ENCODE measurements at places on chromosomes 3 and 15.
A peak's percentile ranks its signal among the peaks of the same experiment; 100 is the strongest.

- no peak for DNase-seq
Measured at GRCh38 chr3:31620656-31621055, 87.9 kb downstream of the STT3B start.

GRCh38 chr3:119145128-119145499, 851 bp upstream of the TEX55 start:
- DNase-seq = no peak

DNA sequence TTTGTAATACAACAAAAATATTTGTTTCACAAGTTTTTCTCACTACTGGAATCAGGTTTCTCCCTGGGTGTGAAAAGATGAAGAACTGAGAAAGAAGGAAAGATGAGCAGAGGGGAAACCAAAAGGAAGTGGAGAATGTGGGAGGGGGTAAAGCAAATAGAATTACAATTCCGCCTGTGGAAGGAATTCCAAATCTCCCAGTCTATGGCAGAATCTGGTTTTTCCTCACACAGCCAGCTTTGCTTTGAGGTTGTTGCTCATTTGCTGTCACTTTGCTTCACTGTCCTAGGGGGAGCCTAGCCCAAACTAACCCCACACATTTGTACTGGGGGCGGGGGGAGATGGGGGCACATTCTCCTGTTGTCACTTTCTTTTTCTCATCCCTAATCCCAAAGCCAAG, 43.9 kb downstream of the RPL22L1 start:
- DNase-seq = no peak

- DNase-seq = no peak
Measured at GRCh38 chr15:49923671-49924070, 195.4 kb downstream of the ATP8B4 start.

DNA sequence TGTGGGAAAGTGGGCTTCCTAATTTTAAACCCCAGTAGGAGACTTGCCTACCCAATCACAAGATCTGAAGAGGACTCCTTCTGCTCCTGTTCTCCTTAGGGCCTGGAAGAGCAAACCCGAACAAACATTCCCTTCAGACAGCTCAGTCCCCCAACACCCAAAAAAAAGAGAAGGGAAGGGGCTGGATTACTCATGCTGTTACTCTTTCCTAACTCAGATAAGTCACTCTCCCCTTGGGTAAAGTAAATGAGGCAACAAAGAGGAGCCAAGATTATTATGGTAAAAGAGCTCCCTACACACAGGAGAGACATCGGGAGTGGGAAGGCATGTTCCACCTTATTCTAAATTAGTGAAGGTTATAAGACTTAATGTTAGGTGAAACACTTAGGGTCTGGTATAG, 18.1 kb upstream of the LEKR1 start:
- DNase-seq = no peak

- no peak for DNase-seq
Measured at GRCh38 chr15:57734860-57735259, 28.3 kb downstream of the POLR2M start.

DNA sequence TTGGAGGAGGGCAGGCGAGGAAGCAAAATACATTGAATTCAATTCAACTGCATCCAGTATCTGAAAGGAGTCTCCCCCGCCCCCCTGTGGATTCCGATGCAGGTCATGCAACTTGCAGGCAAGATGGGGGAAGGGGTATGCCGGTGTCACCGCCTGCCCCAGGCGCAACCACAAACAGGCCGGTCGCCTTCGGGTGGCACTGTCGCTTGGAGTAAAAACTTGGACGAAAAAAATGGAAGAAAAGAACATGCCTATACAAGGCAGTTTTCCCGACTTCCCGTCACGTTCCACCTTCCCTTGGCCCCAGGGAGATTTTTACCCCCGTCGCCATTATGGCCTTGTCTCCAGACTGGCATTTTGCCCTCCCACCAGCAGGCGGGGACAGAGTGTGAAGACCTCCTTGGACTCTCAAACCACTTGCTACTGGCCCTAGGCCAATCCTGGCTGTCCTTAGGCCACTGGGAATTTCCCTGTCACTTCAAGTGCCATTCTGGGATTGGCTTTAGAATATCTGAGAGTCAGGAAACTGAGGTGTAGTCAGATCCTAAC, 1.6 kb upstream of the NTRK3 start:
- DNase-seq = no peak

DNA sequence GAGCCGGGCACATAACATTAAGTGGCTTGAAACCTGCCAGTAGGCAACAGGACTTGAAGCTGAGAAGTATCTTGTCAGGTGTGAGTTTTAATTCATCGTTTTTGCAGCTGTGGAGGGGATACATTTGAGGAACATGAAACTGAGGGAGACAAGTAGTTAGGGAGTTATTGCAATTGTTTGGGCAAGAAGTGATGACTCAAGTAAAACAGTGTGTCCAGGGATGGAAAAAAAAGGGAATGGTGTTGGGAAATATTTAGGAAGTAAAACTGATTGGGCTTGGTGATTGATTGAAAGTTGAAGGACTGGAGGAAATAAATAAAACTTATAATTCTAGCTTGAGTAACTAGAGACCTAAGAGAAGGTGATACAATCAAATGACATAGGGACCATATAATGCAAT, 85.5 kb downstream of the NCEH1 start:
- no peak for DNase-seq

GRCh38 chr3:196202516-196202970, 8.7 kb downstream of the ZDHHC19 start:
- no peak for DNase-seq

DNA sequence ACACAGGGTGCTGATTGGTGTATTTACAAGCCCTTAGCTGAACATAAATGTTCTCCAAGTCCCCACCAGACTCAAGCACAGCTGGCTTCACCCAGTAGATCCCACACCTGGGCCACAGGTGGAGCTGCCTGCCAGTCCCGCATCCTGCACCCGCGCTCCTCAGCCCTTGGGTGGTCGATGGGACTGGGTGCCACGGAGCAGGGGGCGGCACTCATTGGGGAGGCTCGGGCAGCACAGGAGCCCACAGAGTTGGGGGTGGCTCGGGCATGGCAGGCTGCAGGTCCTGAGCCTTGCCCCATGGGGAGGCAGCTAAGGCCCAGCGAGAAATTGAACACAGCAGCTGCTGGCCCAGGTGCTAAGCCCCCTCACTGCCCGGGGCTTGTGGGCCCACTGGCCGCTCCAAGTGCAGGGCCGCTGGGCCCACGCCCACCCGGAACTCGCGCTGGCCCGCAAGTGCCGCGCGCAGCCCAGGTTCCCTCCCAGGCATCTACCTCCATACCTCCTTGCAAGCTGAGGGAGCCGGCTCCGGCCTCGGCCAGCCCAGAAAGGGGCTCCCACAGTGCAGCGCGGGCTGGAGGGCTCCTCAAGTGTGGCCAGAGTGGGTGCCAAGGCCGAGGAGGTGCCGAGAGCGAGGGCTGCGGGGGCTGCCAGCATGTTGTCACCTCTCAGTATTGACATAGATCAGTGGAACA, 442.7 kb downstream of the OCA2 start:
- no peak for DNase-seq

DNA sequence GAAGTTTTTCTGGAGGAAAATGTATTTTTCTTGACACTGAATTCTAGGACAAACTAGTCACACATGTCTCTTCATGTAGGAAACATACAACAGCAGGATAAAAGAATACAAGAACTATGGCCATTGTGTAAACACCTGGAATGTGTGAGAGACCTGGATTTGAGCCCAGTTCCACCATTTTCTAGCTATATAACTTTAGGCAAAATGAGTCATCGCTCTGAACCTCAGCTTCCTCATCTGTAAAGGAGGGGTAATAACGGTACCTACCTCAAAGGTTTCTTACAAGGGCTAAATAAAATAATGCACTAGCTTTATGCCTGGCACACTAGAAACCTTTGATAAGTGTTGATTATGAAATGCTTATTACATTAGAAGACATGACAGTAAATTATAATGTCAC, 57.8 kb downstream of the RIOX2 start:
- DNase-seq = no peak

DNA sequence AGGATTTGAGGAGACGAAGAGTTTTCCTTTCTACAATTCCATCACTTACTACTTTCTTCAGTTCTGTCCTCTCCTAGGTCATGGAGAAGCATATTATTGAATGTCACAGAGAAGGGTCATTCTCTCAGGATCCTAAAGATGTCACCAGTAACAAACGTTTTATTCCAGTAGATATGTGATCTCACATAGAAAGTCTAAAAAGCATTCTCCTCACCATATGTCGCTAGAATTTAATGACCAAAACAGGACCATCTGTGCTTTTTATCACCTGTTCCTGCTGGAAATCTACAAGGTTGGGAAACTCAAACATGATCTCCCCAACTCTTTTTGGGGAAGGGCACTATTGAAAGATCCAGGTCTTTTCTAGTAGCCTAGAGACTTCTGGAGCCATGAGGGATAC, 24.0 kb upstream of the FRMD5 start:
- DNase-seq = no peak

DNA sequence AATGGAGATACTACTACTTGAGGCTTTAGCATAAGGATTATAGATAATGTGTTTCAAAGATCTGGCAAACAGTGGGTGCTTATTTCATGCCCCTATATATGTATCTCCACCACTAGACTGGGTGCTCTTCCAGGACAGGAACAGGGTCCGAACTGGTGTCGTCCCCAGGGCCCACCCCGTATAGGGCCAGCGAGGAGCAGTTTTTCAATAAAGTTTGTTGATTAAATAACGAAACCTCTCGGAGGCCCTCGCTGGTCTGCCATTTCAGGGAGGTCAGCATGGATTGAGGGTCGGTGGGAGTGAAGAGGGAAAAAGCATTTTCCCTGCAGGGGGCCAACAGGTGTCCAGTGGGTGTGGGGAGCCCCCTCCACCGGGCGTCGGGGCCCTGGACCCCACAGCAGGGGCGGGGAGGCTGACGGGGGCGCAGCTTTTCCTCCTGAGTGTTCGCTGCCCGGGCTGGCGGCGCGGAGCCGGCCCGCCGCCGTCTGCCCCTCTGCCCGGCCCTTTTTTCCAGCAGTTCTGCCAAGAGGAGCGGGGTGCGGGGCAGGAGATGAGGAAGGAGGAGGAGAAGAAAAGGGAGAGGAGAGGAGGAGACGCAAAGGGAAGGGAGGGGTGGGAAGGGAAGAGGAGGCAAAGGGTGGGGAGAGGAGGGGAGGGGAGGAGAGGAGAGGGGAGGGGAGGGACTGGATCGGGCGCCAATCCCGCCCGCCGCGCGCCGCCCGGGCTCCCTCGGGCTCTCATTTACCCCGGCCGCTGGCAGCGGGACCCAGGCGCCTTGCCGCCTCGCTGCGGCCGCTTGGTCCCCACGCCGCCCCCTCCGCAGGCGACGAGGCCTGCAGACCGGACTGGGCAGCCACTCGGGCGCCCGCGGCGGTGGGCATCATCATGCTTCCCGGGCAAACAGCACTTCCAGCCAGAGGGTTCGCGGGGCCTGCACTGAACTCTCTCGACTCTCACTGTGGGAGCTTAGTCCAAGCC, 66.3 kb downstream of the ISG20 start:
- DNase-seq = no peak

GRCh38 chr3:104750581-104750980, 616.1 kb upstream of the ALCAM start:
- DNase-seq = no peak

DNA sequence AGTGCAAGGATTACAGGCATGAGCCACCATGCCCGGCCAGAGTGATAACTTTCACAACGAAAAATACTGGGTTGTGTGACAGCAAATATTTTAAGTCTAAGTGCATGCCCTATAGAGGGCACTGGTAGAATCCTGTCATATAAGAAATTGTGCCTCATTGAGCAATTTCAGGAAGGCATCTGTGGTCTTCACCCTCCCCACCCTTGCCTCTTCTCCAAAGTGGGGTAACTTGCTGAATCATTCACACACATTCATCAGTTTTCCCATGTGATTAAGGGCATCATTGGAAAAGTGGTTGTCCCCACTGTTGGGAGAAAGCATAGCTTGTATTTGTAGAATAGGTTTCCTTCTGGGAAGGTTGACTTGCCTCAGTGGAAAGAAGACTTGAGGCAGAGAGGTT, 9.2 kb downstream of the MITF start:
- DNase-seq = no peak

- DNase-seq = no peak
Measured at GRCh38 chr3:158717576-158717975, 14.7 kb downstream of the RARRES1 start.

DNA sequence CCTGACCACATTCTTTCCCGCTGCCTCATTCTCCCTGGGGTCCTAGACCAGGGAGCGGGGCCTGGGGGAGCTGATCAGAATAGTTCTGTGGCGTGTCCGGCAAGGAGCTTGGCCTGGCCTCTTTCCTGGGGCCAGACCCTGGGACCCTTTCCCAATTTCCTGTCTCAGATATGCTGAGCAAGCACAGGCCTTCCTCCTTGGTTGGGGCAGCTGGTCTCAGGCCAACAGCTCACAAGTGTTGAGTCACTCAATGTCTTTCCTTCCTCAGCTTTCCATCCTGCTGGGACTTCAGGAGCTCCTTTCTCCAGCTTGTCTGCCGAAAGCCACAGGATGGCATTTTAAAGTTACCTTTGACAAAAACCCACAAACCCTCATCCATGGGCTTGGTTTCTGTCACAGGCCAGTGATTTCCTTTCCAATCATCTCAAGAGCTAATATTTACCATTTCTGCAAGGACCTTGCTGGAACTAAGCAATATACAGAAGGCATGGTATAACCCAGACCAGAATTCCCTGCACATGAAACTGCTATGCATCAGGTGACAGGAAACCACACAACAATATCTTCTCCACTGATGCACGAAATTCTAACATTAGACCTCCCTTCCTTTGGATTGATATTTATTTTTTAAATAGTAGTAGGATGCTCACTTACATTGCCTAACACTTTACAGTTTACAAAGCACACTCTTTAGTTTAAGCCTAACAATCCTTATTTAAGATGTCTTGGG, 19.5 kb upstream of the TIMP4 start:
- DNase-seq = no peak

- DNase-seq = no peak
Measured at GRCh38 chr15:88803241-88803919, at the start of gene ACAN. Gene ACAN, plus strand, starts transcription at chr15:88803436. Its CDS starts 32,771 bp downstream, at chr15:88836207.

GRCh38 chr3:76570436-76571057, 469.4 kb upstream of the ROBO2 start:
- no peak for DNase-seq

GRCh38 chr3:13547591-13548371, 1.1 kb upstream of the FBLN2 start:
- no peak for DNase-seq

DNA sequence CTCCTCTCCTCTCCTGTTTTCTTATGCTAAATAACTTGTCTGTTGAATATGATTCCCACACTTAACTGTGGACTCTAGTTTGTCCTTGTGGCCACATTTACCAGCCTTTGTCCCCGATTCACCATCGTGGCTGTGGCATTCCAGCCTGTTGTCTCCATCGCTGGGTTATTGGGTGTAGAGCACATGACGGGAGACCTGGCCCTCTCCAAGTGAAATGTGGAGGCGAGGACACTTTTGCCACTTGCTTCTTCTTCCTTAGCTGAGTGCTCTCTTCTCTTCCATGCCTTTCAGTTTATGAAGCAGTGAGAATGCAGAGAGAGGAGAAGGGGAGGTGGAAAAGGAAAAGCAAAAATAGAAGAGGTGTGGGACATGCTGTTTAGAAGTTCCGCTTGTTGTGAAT, 61.5 kb upstream of the SAMMSON start:
- no peak for DNase-seq

- no peak for DNase-seq
Measured at GRCh38 chr15:68814596-68814995, 6.1 kb downstream of the ANP32A start.

GRCh38 chr3:100399341-100400071, 1.4 kb downstream of the TOMM70 start:
- no peak for DNase-seq

GRCh38 chr3:122497425-122497824, 17.3 kb downstream of the KPNA1 start:
- DNase-seq = peak; percentile 65

All from CD4-positive, alpha-beta T cell treated with Interleukin-2 at 100 ng/mL for 4 hours (primary cell).